ENCODE measurements at places on chromosomes 7 and 10.

DNA sequence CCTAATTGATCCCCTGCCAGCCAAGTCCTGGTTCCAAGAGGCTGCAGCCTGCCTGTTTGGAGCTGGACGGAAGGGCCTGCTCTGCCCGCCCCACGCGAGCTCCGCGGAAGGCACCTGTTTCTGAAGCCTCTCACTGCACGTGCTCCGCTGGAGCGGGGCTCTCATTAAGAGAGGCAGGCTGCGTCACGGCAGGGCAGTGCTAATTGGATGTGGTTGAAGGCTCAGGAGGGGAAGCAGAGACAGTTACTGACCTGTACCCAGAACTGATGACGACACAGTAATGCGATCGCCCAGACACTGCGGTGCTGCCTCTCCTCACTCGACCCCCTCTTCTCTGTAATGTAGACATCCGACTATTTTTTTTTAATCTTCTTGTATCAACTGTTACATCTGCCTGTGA, 411.1 kb upstream of the MGMT start:
- no peak for DNase-seq

DNA sequence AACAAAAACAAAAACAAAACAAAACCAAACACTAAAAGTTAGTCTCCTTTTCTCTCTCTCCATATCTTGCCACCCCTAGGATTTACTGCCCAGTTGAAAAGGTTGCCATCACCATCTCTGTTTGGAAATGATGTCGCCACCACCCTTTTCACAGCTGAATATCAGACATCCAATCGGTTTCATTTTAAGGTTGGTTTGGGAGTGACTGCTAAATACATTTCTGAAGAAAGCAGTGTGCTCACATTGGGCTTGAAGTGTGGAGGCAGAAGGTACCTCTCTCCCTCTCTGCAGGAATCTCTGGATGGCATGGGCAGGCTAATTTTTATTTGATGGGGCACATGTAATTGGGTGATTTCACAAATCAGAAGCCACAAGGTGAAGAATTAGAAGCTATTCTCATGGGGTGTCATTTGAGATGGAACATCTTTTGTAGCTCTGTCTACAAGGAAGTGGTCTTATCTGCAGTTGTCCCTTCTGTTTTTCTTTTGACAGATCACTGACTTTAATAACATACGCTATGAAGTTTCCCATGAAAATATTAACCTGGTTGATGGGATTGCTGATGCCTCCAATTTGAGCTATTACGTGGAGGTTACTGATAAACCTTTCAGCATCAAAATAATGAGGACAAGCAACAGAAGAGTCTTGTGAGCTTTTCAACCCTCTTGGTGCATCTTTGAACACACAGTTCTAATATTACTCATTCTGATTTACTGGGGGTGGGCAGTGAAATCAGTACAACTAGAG, 20.1 kb downstream of the MGAM2 start:
- no peak for DNase-seq

DNA sequence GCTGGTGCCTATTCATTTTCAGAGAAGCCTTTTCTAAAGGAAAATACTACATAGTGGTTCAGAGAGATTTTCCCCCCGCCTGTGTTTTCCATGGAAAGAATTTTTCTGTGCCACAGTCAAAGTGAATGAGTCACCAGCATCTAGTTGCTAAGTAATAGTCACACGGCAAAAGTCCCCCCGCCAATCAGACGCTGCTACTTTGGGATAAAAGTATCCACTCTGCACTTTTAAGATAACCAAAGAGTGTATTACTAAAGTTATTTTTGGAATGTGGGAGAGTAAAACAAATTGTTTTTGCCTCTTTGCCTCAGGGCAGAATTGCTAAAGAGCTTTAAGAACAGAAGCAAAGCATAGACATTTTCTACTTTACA, 23.5 kb downstream of the ABLIM1 start:
- no peak for DNase-seq

DNA sequence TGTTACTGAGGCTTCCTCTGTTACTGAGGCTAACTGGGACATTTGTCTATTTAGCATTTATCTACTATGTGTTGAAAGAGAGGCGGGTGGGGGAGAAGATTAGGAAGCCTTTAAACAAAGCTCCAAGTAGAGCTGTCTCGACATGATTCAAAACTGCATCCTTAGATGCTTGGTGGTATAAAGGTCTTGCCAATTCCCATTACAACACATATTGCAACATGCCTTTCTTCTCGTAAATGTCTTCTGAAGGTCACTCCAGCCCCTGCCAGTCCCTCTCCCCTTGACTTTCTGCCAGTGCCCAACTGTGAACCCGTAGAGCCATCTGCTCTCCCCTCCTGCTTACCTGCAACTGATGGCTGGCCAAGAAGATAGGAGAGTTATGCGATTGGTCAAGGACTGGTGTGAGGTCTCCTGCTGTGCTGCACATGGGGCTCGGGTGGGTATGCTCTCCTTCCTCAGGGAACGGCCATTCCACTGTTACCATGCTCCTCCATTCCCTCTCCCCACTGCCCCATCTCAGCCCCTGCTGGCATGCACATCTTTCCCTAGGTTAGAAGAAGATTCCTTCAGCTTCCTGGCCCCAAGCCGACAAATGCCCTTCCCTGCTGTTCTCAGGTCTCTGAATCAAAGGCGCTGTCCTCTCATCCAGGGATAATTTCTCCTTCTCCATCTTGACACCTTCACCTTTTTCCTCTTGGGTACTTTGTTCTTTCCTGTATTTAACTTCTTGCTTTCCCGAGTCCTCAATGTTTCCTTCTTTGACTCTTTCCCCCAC, 43.6 kb upstream of the ZNF32 start:
- DNase-seq: no peak

DNA sequence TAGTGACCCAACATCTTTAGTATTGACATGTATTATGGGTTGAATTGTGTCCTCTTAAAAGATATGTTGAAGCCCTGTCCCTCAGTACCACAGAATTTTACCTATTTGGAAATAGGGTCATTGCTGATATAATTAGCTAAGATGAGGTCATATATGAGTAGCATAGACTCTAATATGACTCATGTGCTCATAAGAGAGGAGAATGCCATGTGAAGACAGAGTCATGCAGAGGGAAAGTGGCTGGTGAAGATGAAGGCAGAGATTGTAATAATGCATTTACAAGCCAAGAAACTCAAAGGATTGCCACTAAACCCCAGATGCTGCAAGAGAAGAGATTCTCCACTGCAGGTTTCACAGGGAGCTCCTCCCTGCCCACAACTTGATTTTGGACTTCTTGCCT, 496.4 kb downstream of the KIF20B start:
- no peak for DNase-seq

Data from stimulated activated CD8-positive, alpha-beta memory T cell treated with anti-CD3 and anti-CD28 coated beads, Interleukin-7, amount 100 ng/mL, for 48 hours (primary cell).